Stimulated activated CD8-positive, alpha-beta memory T cell treated with anti-CD3 and anti-CD28 coated beads, Interleukin-7, amount 100 ng/mL, for 48 hours (primary cell): ENCODE measurements at places on chromosomes 1 and 21.

DNA sequence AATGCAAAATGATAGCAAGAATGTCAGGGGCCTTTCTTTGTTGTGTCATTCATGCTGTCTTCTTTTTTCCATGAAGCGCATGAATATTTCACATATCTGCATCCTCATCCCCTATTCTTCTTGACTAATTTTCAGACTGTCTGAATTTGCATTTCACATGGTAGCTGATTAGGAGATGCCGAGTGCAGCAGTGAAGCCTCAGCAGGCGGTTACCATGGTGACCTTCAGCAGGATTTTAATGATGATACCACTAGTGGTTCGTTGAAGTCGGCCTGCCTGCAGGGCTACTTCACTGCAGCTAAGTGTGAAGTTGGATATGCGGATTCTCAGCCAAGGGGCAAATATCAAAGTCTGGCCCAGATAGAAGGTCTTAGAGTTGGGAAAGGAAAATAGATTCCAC is 141.8 kb downstream of the NEK7 start:
- DNase-seq, result no peak

GRCh38 chr21:28186604-28187003 is 806.1 kb downstream of the LTN1 start:
- DNase-seq, result no peak

DNA sequence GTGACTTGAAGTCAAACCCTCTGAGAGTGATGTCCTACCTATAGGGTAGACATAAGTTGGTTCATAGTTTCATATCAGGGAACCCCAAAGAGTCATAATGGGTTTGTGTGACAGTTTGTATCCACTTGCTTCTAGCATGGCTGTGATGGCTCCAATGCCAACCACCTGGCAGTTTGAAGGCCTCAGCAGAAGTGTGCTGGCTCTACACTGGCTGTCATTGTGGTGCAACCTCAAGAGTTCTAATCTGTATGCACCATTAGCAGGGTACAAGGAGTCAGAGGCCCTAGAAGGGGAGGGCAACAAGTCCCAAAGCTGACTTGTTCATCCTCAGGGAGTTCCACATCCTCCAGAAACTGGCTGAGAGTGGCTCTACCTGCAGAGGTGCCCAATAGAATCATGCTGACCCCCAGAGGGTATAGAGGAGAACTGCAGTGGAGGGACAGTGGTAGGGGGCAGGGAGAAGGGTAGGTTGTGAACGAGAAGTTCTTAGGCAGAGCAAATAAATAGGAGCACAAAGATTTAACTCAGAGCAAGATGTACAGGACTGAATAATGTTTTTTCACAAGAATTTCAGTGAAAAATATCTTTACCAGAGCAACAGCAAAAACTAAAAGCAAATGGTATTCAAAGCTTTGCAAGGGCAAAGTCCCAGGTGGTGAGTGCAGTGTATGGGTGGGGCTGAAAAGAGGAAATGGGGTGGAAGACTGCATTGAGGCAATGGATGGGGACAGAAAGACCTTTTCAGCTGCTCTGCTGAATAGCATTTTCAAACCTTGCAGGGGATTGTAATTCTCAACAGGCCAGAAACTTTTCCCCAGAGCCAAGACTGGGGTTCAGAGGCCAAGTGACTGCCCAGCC is 3.2 kb downstream of the FCRL2 start:
- no peak for DNase-seq

DNA sequence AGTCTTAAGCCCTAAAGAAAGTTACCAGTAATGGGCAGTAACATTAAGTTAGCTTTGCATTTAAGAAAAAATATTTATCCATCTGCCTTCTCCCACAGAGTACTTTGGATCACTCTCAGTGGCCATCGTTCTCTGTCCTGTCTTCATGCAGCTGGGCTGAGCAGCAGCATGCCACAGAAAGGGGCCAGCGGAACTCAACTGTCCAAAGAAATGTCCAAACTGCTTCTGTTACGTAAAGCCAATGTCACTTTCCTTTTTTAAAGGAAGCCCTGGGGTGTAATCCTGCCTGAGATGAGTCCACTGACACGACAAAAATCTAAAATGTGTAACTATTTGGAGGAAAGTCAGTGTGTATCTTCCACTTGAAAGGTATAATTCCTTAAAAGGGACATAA is 291.6 kb downstream of the SMYD3 start:
- DNase-seq, result no peak

DNA sequence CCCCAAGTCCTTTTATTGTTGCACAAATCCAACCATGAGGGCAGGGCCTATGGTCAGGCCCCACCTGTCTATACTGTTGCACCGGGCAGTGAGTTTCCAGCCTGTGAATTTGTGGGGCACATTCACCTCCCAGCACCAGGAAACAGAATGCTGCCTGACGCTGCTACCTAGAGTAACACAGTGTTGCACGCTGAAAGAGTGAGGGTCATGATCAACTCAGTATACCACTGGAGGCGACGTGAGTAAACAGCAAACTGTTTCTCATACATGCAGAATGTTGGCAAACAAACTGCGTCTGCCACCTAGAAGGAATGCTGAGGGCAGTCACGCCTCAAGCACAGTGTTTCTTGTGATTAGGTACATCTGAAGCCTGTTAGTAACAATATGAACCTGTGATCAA is 13.4 kb upstream of the LRRC47 start:
- DNase-seq, result no peak

GRCh38 chr1:66253330-66253921 is 280.5 kb upstream of the SGIP1 start:
- no peak for DNase-seq

- DNase-seq, result no peak
These were observed 10.6 kb downstream of the S100A6 start for GRCh38 chr1:153525088-153525728.

GRCh38 chr21:45365186-45365607 is 39.8 kb upstream of the COL18A1 start:
- DNase-seq, result no peak

GRCh38 chr1:247906504-247907047 is 11.2 kb downstream of the OR2W3 start:
- DNase-seq, result no peak

DNA sequence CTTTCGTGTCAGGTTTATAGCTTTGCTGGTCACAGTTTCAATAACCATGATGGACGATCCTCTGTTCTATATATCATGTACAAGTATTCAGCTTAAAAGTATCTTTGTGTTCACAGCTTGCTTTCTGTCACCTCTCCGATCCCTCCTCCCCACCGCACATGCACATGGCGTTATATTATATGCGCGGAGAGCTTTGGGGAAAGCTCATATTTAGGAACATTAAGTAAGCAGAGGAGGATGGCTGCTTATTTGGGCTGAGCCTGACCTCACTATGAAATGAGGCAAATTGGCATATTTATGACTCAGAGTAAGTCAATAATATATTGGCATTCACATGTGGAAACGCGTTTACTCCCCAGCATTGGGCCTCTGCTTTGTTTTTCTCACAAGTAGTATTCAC is 360.5 kb downstream of the HLX start:
- no peak for DNase-seq

GRCh38 chr1:171468120-171468750 is 17.1 kb upstream of the PRRC2C start:
- DNase-seq, result no peak

GRCh38 chr1:202588503-202589189 is 121.6 kb downstream of the SYT2 start:
- DNase-seq, result no peak

- no peak for DNase-seq
These were observed 8.1 kb upstream of the CGN start for GRCh38 chr1:151502859-151503780.

- no peak for DNase-seq
These were observed 56.1 kb downstream of the MEF2D start for GRCh38 chr1:156444407-156445001.

DNA sequence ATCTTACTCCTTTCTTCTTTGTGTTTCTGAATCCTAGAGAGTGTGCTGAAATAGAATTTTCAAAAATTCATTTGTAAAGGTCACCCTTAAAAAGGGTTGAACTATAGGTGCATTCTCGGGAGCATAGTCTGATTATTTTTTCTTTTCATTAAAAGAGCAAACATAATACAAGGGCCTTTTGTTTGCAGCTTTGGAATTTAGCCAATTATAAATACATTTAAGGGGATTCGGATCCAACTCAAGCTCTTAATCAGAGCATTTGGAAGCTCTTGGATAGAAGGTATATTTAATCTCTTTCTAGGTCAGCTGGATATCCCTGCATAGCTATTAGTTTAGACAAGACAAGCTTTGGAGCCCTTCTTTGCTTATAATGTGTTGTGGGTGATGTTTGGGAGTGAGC is 321.7 kb downstream of the HHAT start:
- DNase-seq, result no peak

- no peak for DNase-seq
These were observed 3.1 kb downstream of the ARHGEF10L start for GRCh38 chr1:17542645-17543044.

- DNase-seq, result no peak
These were observed 398.8 kb downstream of the TGFB2 start for GRCh38 chr1:218743861-218744505.

DNA sequence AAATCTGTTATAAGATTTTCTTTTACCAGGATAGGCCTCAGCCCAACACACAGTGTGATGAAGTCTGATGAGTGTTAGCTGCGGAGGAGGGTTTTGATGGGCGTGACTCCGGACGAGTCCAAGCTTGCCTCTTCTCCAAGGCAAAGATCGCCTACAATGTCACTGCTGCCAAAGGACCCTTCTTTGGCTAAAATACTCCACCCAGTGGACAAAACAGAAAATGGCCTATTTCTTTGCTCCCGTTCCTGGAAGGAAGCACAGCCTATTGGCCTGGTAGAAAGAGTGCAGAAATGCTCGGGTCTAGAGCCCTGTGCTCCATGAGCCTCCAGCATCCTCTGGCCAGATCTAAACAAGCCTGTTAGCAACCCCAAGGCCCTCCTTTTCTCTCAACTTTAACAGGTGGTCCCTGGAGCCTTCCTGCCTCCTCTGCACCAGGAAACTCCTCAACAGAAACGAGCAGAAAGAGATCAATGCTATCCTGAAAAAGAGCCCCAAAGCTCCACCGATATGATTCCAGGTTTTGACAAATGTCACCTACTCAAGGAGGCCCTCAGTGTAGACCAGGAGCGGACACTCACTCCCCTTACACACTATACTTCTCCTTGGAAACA is 3.4 kb upstream of the CASQ2 start:
- DNase-seq, result no peak

DNA sequence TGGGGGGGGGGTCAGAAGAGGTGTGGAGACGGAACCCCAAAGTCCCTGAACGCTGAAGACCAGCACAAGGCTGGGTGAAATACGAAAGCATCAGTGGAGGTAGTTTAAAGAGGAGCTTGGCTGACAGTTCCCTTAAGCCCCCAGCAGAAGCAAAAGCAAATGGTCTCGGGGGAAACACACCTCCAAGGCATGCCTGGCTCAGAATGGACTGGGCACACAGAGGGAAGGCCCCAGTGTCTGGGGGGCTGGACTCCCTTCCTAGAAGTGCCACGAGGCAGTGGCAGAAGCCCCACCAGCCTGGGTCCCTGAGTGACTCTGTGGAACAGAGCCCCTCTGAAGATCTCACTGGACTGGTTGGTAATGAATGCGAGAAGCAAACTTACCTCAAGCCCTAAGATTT is 43.9 kb downstream of the UBE2G2 start:
- DNase-seq, result no peak

GRCh38 chr1:101065575-101065974 is 40.0 kb upstream of the DPH5 start:
- DNase-seq, result no peak

DNA sequence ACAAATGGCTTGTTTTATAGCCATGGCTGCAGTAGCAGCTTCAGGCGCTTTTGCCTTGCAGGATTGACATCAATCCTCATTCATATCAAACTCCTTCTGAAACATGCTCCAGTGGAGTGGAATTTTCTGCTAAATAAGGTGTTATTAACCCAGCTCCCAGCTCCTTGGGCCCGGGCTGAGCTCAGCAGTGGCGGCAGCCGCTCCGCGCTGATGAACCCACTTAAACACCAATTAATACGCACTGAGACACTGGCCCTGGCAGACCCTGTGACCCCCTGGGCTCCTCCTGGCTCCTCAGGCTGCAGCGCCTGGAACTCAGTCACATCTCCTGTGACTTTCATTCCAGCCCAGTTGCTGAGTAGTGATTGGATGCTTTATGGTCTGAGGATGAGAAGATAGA is 137.4 kb upstream of the GRIK3 start:
- no peak for DNase-seq

DNA sequence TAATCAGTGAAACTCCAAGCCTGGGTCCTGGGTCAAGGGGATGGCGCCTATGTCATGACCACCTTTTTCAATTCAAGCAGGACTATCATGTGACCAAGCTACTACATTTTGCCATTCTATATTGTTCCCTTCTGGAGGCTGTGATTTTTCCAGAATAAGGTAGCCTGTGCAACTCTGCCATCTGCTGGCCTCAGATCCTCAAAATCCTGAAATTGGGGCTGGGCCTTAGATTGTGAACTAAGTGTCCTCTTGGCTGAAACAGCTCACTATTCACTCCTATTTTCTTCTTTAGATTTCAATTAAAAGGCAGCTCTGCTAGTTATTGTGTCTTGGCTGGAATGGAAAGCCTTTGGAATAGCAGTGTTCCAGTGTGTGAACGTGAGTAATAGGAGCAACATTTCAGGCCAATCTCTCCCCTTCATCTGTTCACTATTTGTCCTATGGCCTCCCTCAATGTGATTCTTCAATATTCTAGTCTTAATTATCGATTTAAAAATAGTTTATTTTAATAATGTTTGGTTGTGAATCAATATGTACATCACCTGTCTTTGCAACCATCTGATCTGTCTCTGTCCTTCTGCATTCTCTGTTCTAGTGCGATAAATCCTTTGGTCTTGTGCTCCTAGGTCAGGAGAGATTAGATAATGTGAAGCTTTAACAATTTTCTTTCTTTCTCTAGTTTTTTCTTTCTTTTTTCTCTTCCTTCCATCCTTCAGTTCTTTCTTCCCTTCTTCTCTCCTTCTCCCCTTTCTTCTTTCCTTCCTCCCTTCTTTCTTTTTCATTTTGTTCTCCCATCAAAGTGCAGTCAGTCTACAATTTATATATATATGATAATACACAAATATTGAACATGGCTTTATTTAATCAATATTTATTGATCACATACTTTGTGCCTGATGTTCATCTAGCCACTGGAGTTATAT is 69.8 kb downstream of the CR1 start:
- no peak for DNase-seq

GRCh38 chr1:206723805-206724472 is 39.2 kb downstream of the MAPKAPK2 start:
- DNase-seq, result no peak

GRCh38 chr1:50268049-50268448 is 155.2 kb downstream of the DMRTA2 start:
- no peak for DNase-seq

GRCh38 chr1:239547987-239548386 is 161.6 kb downstream of the CHRM3 start:
- DNase-seq, result no peak

GRCh38 chr1:65009724-65010420 is 43.5 kb upstream of the JAK1 start:
- no peak for DNase-seq

- no peak for DNase-seq
These were observed 285.9 kb upstream of the NR5A2 start for GRCh38 chr1:199741586-199741985.

DNA sequence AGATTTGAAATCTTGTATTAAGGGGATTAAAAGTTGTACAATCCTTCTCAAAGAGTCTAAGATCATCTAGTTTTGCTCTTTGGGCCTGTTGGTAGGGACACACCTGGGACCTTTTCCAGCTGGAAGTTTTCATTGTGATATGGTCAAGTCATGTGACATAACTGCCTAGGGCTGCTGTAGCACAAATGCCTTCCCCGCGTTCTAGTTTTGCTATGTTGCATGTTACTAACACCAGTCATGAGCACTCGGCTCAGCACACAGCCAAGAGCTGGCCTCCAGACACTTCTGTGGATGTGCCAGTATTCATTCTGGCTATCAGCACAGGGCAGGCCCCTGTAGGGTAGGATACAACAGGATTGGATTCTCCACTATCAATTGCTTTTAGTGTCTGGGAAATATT is 14.6 kb upstream of the FLG2 start:
- no peak for DNase-seq
